ENCODE measurements at places on chromosomes 1 and 21.

DNA sequence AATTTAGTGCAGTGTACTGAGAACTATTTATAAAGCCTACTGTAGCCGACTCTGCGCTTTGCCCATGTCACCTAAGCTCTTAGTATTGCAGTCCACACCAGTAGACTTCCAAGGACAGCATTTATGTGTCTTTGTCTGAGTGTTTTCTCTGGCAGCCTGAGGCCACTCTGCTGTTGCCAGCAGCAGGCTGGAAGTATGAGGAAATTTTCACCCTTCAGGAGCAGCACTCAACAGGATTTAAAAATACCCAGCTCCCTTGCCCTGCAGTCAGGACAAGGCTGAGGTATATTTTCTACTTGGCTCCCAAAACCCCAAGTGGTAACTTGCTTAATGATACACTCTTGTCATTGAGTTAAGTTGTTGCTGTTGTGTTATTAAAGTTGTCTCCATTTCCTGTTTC lies 230.1 kb downstream of the SRGAP2C start:
- no peak for DNase-seq

DNA sequence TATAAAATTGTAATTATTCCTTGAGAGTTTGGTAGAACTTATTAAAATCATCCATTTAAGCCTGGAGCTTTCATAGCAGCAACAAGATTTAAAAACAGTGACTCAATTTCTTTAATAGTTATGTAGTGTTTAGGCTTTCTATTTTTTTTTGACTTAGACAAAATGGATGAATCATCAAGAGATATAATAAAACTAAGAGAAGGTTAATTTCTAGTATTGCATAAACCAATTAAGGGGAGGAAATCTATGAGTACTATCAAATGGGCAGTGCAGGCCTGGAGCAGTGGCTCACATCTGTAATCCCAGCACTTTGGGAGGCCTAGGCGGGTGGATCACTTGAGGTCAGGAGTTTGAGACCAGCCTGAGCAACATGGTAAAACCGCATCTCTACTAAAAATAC lies 416.3 kb upstream of the USP24 start:
- DNase-seq = no peak

DNA sequence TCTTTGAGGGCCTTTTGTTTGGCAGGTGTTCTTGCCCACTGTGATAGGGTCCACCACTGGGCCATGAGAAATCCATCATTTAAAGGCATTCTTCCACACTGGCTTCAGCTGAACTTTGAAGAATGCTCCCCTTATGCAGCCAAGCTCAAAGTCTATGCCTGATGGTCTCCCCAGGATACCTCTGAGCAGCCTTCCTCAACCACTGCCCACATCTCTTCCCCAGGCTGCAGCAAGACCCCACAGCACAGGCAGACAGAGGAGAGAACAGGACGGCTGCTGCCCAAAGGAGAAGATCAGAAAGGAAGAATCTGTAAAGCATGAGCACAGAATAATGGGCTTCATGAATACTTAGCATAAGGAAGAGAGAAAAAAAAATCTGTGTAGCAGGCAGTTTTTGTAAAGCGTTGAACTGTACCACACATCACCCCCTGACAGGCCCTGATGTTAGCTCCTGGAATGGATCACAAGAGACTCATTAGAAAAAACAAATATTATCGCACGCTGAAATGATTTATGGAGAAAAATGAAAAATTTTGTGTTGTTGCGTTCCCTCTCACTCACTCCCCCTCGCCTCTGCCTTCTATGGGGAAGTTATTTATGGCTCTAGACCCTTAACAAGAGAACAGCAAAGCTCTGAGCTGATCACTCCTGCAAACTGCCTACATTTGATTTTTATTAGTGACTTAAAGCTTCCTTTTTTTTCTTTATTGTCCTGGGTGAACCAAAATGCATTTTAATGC lies 134.1 kb downstream of the TMEM53 start:
- no peak for DNase-seq

DNA sequence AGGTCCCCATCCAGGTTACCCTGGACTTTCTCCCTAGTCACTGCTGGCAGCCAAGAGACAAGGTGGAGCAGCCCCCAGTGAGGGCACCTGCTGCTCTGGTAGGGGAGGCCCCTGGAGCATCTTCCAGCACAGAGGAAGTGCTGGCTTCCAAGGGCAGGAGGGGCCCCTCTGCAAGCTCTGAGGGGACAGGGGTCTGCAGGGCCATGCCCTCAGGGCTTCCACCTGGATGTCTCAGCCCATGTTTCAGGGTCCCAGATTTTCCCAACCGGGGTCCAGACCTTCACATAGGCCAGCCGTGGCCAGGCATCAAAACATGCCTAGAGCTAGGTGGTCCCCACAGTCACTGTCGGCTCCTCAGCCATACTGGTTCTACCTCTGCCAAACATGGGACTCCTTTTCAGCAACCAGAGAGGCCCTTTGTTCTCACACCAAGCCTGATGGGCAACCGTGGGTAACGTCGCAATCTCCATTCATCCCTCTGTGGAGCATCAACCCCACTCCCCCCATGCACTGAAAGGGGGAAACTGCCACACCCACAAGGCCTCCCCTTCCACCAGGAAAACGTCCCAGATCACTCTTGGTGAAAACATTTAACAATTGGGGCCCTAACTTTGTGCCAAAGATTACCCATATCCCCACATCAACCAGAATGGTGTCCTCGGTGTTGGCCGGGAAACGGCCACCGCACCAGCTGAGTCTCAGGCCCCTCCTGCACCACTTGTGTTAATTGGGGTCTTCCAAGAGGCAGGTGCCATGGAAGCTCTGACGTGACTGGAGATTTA lies 1.9 kb upstream of the COL6A2 start:
- DNase-seq = no peak

- DNase-seq = no peak
These were observed 32.6 kb upstream of the HTR1D start for GRCh38 chr1:23249787-23250454.

- DNase-seq = no peak
These were observed 7.1 kb upstream of the IL12RB2 start for GRCh38 chr1:67300561-67300960.

Data from CD4-positive, alpha-beta T cell treated with Interferon gamma for 1 hour (primary cell).